ENCODE measurements at places on chromosomes 13 and 19.

DNA sequence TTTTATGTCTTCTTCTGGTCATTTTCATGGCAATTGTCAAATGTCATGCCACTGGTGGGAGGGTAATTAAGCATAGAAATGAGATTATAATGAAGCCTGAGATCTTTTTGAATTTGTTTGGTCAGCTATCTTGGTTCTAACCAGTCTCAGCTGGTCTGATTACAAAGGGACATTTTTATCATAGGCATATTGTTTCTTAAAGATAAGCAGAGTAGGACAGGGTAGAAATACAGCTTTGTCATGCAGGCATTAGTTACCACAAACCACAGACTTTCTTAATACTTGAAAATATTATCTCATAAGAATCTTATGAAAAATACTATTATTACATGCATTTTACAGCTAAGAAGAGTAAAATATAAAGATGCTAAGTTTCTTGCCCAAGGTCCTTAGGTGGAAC lies 1761.5 kb downstream of the PCDH9 start:
- no peak for DNase-seq

DNA sequence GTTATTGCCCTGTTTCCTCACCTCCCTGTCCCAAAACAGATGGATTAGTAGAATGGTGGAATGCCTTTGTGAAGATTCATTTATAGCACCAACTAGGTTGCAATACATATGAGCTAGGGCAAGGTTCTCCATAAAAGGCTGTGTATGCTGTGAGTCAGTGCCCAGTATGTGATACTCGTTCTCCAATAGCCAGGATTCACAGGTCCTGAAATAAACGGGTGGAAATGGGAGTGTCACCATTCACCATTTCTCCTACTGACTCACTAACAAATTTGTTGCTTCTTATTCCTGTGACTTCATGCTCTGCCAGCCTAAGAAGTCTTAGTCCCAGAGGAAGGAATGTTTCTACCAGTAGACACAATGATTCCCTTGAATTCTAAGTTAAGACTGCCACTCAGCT lies 1745.4 kb downstream of the SLITRK1 start:
- no peak for DNase-seq

DNA sequence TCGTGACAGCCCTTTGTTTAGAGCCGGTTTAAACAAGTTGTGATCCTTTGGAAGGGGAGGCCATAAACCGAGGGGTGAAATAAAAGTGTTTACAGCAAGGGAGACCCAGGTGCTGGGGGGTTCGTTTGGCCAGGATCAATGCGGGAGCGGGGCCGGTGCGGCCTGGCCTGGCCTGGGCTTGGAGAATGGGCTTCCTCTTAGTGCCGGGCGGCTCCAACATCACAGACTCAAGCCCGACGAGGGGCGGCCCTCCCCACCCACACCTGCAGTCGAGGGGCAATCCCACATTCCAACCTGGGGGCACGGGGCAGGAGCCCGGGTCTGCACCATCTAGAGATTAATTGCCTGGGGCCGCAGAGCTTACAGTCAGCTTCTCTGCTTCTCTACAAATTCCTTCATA lies 42.8 kb upstream of the GTF3A start:
- DNase-seq, result no peak

DNA sequence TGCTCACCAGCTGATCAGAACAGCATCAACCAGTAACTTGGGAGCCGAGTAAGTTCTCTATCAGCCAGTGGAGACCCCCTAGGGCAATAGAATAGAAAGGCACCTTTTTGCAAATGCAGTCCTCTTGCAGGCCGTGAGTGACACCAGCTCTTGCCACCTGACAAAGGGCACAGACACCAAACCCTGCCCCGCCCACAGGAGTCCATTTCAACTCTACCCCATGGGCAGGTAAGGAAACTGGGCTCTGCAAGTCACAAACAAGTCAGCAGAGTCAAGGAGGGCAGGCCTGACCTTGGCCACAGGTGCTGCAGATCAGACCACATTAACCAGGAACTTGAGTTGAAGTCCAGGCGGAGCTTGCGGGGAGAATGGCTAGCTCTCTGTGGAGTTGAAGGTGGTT lies 77.4 kb upstream of the SPATA13 start:
- no peak for DNase-seq

DNA sequence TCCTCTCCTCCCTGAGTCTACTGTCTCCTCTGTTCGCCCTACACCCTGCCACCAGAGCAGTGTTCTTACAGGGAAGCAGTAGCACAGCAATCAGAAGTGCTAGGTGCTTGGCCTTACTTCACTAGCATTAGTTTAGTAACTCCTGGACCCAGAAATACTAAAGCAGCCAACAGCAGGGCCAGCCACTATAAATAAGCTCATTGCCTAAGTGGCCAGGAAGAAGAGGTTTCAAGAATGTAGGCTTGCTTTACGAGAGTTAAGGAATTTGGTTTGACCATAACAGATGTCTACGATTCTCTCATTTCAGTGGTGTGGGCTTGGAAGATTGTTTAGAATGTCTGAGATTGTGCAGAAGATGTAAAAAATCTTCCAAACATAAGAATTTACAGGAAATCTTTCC lies 103.3 kb downstream of the ZAR1L start:
- DNase-seq, result no peak

GRCh38 chr19:33895366-33895765 lies 98.7 kb downstream of the KCTD15 start:
- DNase-seq, result no peak

- no peak for DNase-seq
Observed at GRCh38 chr13:48429886-48430285, 17.0 kb upstream of the LPAR6 start.

DNA sequence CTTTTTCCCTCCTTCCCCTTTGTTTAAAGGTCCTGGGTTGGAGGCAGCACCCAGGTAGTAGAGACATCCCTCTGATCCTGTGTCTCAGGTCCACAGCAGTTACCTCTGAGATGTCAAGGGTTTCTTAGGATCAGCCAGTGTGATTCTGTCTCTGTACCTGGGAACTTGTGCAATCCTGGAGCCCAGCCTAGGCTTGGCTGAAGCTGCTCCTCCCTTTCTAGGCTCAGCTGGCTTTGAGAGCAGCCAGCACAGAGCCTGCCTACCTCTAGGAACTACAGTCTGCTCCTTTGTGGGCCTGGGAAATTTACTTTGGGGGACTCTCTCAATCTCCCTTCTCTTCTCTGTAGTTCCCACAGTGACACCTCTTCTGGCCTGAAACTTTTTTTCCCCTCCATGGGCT lies 171.6 kb downstream of the MTUS2 start:
- DNase-seq, result no peak

DNA sequence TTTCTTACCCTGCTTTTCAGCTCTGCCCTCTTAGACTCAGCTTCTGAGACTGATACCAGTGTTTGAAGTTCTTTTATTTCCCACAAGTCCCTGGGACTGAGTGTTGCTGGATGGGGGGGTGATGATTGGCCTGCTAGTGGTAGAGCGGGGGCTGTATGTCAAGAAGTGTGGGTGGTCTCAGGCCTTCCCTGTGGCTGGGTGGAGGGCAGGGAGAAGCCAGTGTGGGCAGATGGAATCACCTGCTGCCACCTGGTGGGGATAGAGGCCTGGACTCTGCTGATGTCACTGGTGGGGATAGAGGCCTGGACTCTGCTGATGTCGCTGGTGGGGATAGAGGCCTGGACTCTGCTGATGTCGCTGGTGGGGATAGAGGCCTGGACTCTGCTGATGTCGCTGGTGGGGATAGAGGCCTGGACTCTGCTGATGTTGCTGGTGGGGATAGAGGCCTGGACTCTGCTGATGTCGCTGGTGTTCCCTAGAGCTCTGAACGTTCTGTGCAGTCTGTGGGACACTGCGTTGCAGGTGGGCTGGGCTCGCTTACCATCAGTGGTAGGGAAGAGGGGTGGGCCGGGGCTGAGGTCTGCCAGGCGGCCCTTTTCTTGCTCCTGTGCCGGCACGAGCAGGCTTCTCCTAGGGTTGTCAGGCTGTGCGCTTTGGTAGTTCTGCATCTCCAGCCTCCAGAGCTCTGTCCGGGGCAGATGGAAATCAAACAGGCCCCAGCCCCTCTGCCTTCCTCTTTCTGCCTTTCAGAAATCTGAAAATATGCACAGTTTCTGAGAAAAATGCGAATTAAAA lies 101.3 kb downstream of the ARHGEF7 start:
- DNase-seq, result peak; percentile 47

DNA sequence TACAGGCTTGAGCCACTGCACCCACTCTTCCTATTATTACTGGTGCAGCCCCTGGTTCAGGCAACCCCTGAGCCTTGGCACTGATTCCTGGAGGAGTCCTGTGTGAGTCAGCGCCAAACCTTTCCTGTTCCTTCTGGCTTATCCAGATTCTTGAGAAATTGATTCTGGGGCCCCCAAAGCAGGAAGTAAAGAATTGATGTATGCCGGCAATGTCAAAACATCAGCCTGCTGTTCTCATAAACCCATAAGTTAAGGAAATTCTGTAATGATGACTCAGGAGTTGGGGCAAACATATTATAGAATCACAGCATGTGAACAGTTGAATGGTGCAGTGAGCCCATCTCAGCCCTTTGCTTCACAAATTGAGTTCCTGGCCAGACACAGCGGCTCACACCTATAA lies 1.4 kb upstream of the OR7G3 start:
- DNase-seq, result no peak

GRCh38 chr19:49912965-49913685 lies 15.9 kb upstream of the ATF5 start:
- no peak for DNase-seq

DNA sequence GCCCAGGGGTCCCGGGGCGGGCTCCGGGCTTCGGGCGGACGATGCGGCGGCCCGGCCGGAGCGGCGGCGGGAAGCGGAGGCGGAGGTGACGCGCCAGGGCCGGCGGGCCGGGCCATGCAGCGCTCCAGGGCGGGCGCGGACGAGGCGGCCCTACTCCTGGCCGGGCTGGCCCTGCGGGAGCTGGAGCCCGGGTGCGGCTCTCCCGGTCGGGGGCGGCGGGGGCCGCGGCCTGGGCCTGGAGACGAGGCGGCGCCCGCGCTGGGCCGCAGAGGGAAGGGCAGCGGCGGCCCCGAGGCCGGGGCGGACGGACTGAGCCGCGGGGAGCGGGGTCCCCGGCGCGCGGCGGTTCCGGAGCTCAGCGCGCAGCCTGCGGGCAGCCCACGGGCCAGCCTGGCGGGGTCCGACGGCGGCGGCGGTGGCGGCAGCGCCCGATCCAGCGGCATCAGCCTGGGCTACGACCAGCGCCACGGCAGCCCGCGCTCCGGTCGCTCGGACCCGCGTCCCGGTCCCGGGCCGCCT lies 362 bp downstream of the WTIP start:
- DNase-seq, result no peak

DNA sequence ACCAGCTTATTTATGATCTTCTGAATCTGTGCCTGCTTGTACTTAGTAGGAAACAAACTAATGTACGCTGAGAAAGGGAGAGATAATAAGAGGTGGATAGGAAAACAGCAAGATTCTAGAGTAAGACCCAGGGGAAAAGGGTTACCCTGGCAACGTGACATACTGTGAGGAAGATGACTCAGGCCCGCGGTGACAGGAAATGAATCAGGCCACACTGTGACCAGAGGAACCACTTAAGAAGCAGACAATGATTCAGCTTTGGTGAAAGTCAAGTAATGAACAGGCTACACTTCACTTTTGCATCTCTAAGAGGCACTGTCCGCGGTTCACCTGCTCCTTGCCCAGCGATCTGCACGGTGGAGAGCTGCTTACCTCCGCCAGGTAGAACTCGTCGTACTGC lies 158.2 kb downstream of the NALCN start:
- no peak for DNase-seq

GRCh38 chr13:30477346-30478195 lies 11.8 kb upstream of the HMGB1 start:
- no peak for DNase-seq

DNA sequence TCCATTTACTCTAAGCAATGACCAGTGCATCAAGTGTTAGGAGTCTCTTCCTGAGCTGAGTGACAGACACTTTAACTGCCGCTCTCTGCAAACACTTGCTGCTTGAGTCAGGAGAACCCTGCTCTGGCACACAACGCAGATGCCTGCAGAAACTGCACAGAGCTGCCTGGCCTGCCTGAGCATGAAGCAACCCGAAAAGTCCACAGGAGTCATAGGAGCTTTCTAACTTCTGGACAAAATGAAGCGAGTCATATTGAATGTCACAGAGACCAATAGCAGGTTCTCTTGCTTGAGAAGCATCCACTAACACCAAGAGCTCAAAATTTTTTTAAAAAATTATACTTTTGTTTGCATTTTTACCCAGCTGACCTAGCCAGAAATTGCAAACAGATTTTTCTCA lies 232.4 kb downstream of the LHFPL6 start:
- DNase-seq, result no peak

DNA sequence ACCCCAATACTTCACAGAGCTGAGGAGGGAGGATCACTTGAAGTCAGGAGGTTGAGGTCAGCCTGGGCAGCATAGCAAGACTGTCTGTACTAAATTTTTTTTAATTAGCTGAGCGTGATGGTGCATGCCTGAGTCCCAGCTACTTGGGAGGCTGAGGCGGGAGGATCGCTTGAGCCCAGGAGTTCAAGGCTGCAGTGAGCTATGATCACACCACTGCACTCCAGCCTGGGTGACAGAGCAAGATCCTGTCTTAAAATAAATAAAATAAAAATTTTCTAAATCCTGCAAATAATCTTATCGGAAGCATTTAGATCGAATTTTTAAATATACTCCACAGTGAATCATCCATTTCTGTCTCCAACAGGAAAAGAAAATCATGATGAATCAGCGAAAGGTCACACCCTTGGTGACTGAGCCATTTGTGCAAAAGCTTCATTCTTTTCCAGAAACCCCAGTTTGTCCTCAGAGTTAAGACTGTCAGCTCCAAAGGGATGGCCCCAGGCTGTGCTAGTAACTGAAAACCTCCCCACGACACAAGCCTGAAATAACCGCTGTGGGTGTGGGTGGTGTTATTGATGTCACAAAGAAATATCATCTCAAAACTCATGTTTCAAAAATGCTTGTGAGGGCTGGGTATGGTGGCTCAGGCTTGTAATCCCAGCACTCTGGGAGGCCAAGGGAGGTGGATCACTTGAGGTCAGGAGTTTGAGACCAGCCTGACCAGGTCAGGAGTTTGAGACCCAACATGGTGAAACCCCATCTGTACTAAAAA lies 167.6 kb downstream of the PTPRS start:
- no peak for DNase-seq

DNA sequence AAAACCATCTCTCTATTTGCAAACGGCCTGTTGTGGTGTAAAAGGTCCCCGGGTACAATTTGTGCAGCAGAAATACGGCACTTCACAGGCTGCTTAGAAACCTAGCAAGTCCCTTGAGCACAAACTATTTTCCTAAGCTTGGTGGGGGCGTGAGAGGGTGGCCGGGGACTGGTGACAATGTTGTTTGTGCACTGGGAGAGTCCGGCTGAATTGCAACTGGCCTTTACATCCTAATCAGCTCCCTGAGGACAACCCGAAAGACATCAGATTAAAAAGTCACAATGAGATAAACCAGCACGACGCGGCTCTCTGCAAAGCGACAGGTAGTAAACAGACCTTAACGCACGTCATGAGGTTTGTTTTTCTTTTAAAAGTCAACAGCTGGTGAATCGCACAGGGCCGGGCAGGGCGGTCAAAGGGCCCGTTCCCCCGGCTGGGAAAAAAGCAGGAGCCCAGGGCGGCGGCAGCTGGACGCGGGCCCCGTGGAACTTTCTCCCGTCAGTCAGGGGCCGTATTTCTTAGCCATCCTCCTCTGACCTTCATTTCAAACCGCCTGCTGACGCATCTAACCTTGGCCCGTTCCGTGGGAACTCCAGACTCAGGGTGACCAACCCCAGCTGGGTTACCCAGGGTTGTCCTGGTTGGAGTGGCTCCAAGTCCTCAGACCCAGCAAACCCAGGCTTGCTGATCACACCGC lies 112.3 kb downstream of the GADD45B start:
- no peak for DNase-seq

GRCh38 chr19:48716562-48717291 lies 2.8 kb downstream of the MAMSTR start:
- DNase-seq, result peak; percentile 43

Data from NCI-H1092 (cell line).